ENCODE measurements at places on chromosomes 5 and 9.
A peak's percentile ranks its signal among the peaks of the same experiment; 100 is the strongest.

GRCh38 chr5:113039229-113039933, 62.8 kb downstream of the DCP2 start:
- DNase-seq, result no peak

DNA sequence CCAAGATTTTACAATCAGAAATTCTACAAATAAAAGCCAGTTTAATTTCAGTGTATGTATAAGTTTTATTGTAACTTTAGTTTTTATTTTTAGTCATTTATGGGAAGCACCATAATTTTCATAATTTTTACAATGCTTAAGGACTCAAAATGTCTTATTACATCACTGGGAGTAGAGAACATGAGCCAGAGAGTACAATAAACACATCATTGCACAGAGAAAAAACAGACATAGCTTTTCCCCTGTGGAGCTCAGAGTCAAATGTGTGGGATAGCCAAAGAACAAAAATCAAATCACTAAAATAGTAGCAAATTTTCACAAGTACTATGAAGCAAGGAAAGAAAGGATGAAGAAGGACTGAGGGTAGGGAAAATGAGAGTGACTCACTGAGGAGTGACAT, 5.5 kb upstream of the JAKMIP2 start:
- DNase-seq, result no peak

GRCh38 chr9:8579661-8580060, 780.1 kb upstream of the DMAC1 start:
- DNase-seq, result peak; percentile 19

DNA sequence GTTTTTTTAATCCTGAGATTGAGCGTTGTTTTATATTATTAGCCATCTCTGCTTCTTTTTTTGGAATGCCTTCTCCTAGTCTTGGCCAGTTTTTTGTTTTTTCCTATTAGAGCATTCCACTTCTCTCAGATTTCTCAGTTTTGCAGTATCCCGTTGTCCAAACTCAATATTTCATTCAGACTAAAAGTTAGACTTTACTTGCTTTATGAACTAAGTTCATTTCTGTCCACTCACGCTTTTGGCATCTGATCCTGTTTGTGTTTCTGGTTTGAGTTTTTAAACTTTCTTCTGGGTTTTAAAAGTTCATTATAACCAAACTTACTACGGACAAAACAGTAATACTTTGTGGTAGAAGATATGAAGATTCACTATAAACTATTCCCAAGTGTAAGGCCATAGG, 288.3 kb upstream of the MPDZ start:
- DNase-seq, result no peak

DNA sequence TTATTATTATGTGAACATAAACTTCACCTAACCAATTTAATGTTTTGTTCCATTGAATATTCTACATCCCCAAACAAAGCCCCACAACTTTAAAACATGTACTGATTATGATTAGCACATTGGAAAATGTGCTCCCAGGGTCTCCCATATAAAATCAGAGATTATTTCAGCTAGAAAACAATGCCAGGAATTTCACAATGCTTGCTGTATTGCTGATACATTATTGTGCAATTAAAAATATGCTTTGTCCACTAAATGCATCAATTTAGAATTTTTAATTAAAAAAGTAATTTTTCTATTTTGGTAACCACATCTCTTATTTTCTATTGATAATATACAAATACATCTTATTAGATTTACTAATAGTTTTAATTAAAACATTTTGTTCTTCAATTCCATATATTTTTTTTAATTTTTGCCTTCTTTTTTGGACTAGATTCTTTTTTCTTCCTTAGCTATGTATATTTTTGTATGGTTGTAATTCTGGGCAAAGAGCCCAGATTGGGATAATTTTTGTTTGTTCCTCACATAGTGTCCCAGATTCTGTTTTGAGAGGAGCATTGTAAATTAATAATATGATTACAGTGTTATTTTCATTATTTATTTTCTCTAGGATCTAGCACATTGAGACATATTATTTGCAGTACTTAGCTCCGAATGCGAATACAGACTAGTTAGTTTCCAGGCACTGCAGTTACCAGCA, 241.5 kb upstream of the CDH18 start:
- DNase-seq, result no peak

- no peak for DNase-seq
Measured at GRCh38 chr9:103811462-103811861, 282.6 kb upstream of the SMC2 start.

- DNase-seq, result no peak
Measured at GRCh38 chr9:90307167-90307833, 335.3 kb downstream of the DIRAS2 start.

GRCh38 chr5:78606241-78606640, 42.3 kb downstream of the LHFPL2 start:
- DNase-seq, result no peak

- no peak for DNase-seq
Measured at GRCh38 chr9:111630182-111630963, 761 bp upstream of the DNAJC25 start.

DNA sequence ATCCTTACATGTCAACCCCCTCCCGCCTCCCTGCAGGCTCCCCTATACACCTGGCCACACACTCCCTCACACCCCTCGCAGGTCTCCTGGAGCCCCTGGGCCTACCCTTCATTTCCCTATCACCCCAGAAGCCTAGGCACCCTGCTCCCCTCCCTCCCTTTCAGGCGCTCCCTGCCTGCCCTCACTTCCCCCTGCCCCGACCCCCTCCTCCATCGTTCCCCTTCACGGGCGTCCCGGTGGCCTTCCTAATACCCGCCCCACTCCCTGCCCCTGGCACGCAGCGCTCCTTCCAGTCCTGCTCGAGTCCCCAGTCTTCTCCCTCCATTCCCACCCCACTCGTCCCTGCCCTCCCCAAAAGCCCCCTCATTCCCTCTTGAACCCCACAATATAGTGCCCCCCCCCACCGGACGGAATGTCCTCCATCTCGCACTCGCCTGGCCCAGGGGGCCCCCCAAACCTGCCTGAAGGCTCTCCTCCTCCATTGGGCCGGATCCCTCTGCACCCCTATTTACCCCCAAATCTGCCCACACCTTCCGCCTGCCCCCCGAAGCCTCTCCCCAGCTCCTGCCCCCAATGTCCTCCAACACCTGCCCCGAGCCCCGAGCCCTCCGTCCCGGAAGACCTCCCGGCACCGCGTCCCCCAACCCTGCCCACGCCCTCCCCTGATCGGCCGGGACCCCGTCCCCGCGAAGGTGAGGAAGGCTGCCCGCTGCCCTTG, 746 bp downstream of the STRBP start:
- DNase-seq, result no peak

DNA sequence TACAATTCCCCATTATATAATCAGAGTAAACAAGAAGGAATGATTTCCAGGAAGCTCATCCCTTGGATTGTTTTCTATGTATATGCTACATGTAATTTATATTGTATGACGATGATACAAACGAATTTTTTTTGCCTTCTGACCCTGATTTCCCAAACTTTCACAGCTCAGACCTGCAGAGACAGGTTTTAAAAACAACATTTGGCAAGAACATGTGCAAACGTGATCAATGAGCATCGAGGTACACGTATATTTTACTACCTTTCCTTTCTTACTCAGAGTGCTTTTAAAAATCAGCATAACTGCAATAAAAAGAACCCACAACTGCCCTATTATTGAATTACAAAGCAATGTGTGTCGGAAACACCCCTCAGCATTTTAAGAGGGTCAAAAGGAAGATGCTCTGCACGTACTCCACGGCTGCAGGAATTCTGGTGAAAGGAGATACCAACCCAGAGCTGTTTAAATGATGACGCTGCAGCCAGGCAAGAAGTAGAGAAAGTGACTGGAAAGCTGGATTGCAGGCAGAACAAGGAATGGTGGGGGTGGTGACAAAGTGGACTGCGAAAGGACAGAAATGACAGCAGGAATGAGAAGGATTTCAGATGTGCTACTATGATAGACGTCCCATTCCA, 533.5 kb downstream of the RAB3C start:
- no peak for DNase-seq

DNA sequence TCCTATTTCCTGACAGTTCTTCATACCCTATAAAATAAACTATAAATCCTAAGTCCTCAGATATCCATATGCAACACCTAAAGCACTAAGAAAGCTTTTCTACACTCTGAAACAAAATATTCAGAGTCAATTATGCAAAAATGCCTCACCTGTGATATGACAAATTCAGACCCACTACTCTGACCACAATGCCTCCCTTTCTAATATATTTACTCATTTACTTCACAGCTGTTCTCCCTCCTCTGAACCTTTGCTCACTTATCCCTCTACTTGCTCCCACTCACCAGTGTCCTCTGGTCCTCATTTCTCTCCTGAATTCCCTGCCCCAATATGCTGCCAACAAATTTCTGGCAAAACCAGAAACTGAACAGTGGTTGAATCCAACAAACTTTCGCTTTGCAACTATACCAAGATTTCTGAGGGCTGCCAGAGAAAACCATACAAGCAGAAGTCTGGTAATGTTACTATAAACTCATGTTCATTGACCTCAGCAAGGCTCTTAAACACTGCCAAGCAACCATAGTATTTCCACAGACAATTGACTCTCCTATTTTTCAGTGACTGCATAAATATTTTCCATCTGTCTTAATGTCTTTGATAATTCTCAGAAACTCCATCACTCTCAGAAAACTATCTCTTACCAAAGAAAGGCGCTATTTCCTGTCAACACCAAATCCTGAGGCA, 7.1 kb downstream of the CCNH start:
- no peak for DNase-seq

DNA sequence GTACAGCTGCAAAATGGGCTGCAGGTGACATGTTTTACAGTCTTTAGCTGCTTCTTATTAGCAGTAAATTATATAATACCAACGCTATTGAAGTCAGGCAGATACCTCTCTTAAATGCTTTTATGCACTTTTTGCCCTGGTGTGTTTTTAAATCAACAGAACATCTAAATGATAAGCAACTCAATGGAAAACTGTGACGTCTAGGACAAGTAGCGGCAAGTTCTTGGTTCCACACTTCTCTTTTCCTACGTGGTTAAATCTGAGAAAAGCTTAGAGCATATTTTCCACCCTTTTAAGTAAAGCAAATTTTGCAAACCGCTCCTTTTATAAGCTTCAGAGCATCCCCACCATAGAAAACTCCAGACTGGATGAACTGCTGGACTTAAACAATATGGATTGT, 58.1 kb downstream of the CEMIP2 start:
- no peak for DNase-seq

- peak; percentile 15 for DNase-seq
Measured at GRCh38 chr9:22452415-22453010, 5.9 kb downstream of the DMRTA1 start.

- peak; percentile 19 for DNase-seq
Measured at GRCh38 chr5:9239071-9239470, 306.8 kb downstream of the SEMA5A start.

DNA sequence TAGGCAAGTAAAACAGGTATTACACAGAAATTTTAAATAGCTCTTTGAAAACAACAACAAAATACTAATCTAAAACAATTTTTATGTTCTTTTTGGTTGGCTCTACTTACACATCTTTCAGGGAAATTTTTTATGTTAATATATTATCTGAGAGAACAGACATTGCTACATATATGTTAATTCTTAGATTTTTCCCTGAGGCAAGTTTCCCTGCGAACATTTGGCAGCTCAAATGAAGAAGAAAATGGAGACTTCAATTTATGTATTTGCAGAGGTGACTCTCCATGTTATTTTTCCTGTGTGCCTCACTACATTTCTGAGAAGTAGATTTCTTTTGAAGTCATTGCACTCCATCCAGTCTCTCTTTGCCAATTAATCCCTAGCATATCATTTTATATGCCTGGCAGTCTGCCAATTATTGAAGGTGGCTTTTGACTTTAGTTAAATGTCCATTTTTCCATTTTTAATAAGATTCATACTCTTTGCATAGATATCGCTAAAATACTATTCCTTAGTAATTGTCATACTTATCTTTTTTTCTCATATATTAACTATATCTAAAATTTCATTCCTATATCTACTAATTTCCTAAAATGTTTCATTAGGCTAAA, 908.2 kb upstream of the CDH10 start:
- no peak for DNase-seq

DNA sequence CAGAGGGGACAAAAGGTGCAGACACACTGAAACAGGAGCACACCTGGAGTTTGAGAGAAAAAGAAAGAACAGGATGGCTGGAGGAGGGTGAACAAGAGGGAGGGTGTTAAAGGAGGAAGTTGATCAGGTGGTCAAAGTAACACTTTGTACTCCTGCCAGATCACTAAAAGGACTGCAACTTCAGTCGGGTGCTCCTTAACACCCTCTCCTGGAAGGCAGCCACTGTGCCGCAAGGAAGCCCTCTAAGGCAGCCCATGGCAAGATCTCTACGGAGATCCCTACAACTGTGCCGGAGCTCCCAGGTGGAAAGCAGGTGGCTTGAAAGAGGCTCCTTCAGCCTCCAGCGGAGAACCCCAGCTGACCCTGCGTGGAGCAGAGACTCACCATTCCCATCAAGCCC, 124.4 kb upstream of the MSX2 start:
- DNase-seq, result no peak

- no peak for DNase-seq
Measured at GRCh38 chr5:172678902-172679301, 37.8 kb downstream of the NEURL1B start.

GRCh38 chr9:130265431-130266235, at the start of gene HMCN2:
Gene HMCN2 (plus strand): TSS chr9:130265760. CDS start chr9:130265879, 119 bp downstream.
- DNase-seq, result no peak

DNA sequence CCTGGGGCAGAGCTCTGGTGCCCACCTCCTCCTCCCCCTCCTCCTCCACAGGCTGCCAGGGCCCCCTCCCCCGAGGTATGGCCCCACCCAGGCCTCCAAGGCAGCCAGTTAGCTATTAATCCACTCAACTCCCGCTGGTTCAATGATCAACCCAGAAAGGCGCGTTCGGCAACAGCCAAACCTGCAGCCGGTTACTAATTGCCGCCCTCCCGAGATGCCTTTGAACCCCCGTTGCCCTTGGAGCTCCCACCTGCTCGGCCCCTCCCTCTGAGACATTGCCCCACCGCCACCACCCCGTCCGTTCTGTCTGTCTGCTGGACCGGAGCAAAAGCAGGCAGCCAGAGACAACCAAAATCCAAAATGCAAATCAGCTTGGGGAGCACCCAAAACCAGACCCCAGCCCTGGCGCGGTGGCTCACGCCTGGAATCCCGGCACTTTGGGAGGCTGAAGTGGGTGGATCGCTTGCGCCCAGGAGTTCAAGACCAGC, 25.8 kb downstream of the NOTCH1 start:
- no peak for DNase-seq

- no peak for DNase-seq
Measured at GRCh38 chr5:122494109-122494508, 182.1 kb downstream of the SNCAIP start.

GRCh38 chr9:15529566-15530324, 19.0 kb upstream of the PSIP1 start:
- DNase-seq, result no peak

GRCh38 chr9:13963005-13963653, 350.8 kb downstream of the NFIB start:
- no peak for DNase-seq

Data from keratinocyte (primary cell).